NCI-H2171 (cell line): ENCODE measurements at places on chromosomes 5 and 9.
A peak's percentile ranks its signal among the peaks of the same experiment; 100 is the strongest.

- DNase-seq = no peak
These were observed 47.9 kb downstream of the RNF180 start for GRCh38 chr5:64213531-64213930.

- DNase-seq = no peak
These were observed 38.7 kb downstream of the PRRT1B start for GRCh38 chr9:131583836-131584555.

DNA sequence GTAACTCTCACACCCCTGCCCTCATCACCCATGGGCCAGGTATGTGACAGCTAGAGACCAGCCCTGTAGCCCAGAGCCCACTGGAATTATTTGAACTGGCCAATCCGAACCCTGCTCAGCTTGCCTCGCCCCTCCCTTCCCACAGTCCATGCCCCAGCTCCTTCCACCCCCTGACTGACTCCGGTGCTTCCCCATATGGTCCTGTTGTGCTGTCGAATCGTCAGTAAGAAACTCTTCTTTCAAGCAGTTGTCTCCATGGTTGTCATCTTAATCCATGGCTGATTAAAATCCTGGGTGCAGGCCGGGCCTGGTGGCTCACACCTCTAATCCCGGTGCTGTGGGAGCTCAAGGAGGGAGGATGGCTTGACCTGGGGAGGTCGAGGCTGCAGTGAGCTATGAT lies 118.5 kb downstream of the COL23A1 start:
- DNase-seq = no peak

GRCh38 chr9:114472765-114473446 lies 32.4 kb downstream of the WHRN start:
- DNase-seq = peak; percentile 74

GRCh38 chr5:145938776-145939539 lies 2.6 kb downstream of the SH3RF2 start:
- DNase-seq = no peak

DNA sequence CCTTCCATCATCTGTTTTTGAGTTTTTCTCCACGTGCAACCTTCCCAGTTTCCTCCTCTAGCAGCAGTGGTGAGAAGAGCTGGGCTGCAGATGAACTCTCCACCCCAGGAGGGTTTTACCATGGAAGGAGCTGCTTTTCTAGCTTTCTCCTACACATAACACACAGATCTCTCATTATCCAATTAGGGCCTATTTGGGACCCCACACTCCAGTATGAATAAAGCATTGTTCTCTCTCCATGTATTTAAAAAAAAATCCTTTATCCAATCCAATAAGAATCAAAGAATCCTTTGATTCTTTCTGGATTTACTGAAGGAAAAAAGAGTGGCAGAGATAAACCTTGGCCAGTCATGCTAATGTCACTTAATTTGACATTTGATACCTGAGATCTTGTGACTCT lies 31.6 kb upstream of the NAA35 start:
- no peak for DNase-seq

DNA sequence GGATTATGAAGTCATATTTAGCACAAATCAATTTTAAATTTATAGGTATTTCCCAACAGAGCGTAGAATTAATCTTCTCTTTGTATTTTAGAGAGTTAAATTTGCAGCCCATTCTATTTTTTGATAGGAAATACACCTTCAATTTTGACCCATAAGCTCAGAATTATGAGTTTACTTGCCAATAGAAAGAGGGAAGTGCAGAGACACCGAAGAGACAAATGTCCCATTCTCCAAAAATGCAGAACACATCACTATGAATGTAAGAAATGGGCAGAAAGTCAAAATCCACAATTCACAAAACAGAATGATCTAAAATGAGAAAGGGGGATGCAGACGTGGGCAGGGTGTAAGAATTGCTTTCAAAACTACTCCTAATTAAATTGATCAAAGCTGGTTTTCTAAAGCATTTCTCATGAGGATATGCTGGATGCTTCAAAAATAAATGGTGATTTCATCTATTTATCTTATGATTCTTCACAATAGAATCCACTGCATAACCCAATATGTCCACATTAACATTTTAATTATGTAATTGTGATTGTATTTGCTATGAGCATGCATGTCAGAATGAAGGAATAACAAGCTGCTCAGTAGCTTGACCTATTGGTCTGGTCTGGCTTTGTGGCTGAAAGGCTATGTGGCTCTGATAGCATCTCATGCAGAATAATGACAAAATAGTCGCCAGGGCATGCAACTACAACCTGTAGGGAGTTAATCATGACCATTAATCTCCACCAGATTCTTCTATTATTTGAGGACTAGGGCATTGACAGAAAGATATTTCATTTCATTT lies 550.1 kb upstream of the CDH18 start:
- no peak for DNase-seq

DNA sequence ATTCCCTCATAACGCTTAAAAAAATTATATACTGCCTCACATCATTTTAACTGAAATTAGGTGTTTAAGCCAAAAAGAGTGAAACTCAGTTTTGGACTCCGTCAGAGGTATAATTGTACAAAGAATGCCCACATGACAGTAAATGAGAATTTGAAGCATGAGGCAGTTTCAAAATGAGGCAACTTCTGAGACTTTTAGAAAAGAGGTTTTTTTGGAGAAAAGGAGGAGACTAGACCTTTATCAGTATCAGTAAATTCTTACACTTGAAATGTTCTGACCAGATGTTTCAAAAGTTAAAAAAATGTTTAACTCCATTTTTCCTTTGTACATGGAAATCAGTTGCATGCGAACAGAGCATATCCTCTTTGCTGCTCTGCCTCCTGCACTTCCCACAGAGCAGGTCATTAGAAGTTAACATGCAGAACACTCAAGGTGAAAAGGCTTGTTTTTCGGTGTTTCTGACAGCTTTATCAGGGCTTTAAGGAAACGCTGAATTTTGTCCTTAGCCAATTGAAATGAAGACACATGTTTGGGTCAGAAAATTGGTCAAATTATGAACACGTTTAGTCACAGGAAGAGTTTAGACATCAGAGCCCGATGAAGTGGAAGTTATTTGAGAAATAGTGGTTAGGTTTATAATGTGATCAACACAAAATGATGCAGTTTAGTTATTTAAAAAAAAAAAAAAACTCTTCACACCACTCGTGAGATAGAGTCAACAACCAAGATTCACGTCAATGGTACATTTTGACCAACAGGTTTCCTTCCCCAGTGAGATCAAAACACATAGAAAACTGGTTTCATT lies 59.5 kb downstream of the PIK3R1 start:
- no peak for DNase-seq

DNA sequence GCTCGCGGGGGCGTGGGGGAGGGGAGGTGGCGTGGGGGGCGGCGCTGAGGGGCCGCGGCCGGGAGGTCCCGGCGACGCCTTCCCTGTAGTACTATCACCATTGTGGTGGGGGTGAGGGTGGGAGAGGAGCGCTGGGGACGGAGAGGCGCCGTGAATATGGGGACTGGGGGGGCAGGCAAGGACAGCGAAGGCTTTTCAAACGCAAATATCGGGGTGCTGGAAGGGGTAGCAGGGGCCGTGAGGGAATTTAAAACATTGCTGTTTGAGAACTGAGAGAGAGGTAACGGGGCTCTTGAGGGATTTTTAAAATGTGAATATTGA lies 427 bp downstream of the RBM27 start:
- no peak for DNase-seq

DNA sequence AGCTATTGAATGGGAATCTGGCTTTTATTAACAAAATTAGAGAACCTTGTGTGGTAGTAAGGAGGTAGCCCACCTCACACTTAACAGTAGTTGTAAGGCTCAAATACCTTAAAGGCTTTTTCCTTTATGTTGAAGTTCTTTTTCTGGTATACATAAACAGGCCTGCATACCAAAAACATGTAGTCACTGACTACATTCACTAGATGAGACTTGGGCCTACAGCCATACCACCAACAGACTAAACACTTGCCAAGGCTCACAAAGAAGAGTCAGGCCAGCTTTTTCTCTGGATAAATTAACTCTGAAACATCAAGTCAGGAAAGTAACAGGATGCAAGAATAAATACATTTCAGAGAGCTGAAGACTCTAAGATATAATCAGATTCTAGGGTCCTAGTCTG lies 78.6 kb upstream of the MPDZ start:
- DNase-seq = no peak

DNA sequence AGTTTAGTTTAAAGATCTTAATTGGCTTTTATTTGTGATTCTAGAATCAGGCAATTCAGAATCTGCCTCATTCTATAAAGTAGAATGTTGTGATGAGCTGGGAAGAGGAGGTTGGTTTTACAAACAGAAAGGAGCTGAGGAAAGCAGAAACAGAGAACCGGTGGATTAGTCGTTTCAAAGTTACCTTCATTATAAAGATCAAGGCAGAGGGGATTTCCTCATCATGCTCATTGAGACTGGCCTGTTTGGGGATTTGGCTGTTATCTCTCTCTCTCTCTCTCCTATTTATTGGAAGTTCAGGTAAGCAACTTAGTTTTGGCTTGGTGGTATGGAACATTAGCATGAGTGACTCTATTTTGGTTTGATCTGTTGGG lies 134.0 kb downstream of the GCNT1 start:
- no peak for DNase-seq

GRCh38 chr5:112634166-112634565 lies 103.5 kb upstream of the APC start:
- DNase-seq = no peak

GRCh38 chr9:128285033-128285784 lies 9.1 kb downstream of the SWI5 start:
- peak; percentile 16 for DNase-seq

DNA sequence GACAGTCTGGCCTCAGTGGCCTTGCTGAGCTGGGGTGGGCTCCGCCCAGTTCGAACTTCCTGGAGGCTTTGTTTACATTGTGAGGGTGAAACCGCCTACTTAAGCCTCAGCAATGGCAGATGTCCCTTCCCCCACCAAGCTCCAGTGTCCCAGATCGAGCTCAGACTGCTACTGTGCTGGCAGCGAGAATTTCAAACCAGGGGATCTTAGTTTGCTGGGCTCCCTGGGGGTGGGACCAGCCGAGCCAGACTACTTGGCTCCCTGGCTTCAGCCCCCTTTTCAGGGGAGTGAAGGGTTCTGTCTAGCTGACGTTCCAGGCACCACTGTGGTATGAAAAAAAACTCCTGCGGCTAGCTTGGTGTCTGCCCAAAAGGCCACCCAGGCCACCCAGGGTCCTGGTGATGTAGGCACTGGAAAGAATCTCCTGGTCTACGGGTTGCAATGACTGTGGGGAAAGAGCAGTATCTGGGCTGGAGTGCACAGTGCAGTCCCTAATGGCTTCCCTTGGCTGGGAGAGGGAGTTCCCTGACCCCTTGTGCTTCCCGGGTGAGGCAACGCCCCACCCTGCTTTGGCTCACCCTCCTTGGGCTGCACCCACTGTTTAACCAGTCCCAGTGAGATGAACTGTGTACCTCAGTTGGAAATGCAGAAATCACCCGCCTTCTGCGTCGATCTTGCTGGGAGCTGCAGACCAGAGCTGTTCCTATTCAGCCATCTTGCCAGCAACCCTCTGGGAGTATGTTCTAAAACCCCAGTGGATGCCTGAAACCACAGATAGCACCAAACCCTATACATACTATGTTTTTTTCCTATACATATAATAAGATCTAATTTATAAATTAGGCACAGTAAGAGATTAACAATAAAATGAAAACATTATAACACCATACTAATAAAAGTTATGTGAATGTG lies 95.5 kb downstream of the TMEM161B start:
- DNase-seq = no peak

- DNase-seq = no peak
These were observed 92.2 kb downstream of the MRPL36 start for GRCh38 chr5:1707467-1707866.

DNA sequence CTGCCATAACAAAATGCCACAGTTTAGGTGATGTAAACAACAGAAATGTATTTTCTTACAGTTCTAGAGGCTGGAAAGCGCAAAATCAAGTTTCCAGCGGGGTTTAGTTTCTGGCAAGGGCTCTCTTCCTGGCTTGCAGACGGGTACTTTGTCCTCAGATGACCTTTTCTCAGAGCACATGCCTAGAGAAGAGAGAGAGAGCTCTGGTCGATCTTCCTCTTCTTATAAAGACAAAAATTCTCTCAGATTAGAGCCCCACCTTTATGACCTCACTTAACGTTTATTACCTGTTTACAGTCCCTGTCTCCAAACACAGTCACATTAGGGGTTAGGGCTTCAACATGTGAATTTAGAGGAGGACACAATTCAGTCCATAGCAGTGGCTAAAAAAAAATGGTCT lies 119.7 kb downstream of the CETN3 start:
- DNase-seq = no peak

DNA sequence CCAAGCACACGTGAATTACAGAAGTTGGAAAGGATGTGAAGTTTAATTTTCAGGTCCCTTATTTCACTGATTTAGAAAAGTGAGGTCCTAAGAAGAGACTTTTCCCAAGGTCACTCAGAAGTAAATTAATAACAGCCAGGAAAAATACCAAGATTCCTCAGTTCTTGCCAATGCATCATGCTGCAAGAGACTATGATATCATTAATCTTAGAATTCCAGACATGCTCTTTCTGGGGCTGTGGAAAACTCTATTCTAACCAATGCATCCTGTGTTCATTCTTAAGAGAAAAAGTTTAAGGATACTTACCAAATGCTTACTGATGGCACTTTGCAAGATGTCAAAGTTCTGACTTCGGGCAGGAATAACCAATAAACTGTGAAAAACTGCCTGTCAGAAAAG lies 42.8 kb downstream of the TEX10 start:
- no peak for DNase-seq

GRCh38 chr9:133661846-133662540 lies 25.8 kb downstream of the DBH start:
- DNase-seq = no peak

GRCh38 chr5:8383616-8384015 lies 514.7 kb downstream of the MTRR start:
- DNase-seq = no peak

DNA sequence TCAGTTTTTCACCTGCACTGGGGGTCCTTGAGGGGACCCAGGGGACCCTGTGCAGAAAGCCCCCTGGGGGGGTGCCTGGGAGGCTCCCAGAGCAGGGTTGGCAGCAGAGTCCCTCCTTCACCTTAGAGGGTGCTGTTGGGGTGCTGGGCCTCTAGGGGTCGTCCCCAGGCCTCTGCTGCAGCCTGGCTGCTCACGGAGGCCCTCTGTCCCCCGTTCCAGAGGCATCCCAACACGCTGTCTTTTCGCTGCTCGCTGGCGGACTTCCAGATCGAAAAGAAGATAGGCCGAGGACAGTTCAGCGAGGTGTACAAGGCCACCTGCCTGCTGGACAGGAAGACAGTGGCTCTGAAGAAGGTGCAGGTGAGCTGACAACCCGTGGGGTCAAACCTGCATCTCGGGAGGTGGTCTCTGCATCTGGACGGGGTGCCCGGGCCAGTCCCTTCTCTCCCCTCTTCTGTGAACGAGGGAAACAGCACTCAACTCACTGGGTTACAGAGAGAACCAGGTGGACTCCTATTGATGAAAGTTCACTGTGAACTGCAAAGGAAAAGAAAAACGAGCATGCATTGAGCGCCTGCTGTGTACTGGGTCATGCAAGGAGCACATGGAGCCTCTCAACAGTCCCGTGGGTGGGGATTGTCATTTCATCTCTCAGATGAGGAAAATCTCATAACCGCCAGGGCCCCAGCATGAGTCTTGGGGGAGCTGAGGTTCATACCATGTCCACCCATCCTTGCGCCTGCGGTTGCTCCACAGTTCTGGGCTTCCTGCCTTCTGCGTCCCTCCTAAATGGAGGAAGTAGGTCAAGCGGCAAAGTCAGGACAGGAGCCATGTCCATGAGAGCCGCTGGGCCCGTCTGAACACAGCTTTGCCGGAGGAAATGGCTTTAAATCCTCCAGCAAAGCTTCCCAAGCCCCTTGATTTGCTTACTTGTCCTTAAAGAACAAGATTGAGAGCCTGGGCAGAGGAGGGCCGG lies 54.8 kb downstream of the NEK6 start:
- DNase-seq = no peak

- DNase-seq = no peak
These were observed 70.8 kb upstream of the STARD4 start for GRCh38 chr5:111582993-111583601.

- DNase-seq = no peak
These were observed 132.9 kb downstream of the PALM2AKAP2 start for GRCh38 chr9:109912726-109913460.
